ENCODE measurements at places on chromosomes 7 and 10. TPM values are rescaled to one million over a fixed set of nuclear protein-coding genes. Genes with fewer than 3 reads are reported as not detected.

C10orf67 gene
- 0.10 TPM for total RNA-seq

CPED1 gene
- total RNA-seq, result 18.1 TPM

TAF6 gene
- total RNA-seq, result 34.4 TPM

RASA4 gene
- 1.3 TPM for total RNA-seq

LEP gene
- total RNA-seq, result not detected

ERVW-1 gene
- total RNA-seq, result not detected

PPP1R17 gene
- not detected for total RNA-seq

RAPGEF5 gene
- total RNA-seq, result 0.84 TPM
